A549 (cell line): ENCODE measurements at places on chromosomes 4 and X. TPM values are rescaled to one million over a fixed set of nuclear protein-coding genes. Genes with fewer than 3 reads are reported as not detected.

Gene TEC
- polyA plus RNA-seq = 1.4 to 1.9 TPM (median 1.6 TPM) in 3 replicates

Gene PLK4
- 15.6 to 18.4 TPM (median 17.8 TPM) in 3 replicates for polyA plus RNA-seq

Gene NAP1L2
- polyA plus RNA-seq = 1.3 to 1.8 TPM (median 1.4 TPM) in 3 replicates

Gene EMCN
- not detected in 3 replicates for polyA plus RNA-seq

Gene NHSL2
- polyA plus RNA-seq = 0.26 to 0.31 TPM (median 0.29 TPM) in 3 replicates

Gene SPANXB1
- polyA plus RNA-seq = 2.8 to 5.5 TPM (median 3.6 TPM) in 3 replicates

Gene CLNK
- polyA plus RNA-seq = not detected in 3 replicates

Gene ANKRD50
- 6.0 to 8.1 TPM (median 6.5 TPM) in 3 replicates for polyA plus RNA-seq

Gene TLR6
- polyA plus RNA-seq = 5.2 to 5.9 TPM (median 5.6 TPM) in 3 replicates

Gene SSX3
- polyA plus RNA-seq = not detected in 3 replicates

Gene PLAC8
- polyA plus RNA-seq = 1.6 to 1.7 TPM (median 1.7 TPM) in 3 replicates

Gene ASMT
- 0.12 to 0.20 TPM in 2 of 3 replicates, not detected in the other for polyA plus RNA-seq

Gene IL2
- polyA plus RNA-seq = not detected in 3 replicates

Gene CT45A5
- not detected in 3 replicates for polyA plus RNA-seq

Gene IQSEC2
- 31.9 to 41.4 TPM (median 37.6 TPM) in 3 replicates for polyA plus RNA-seq

Gene RNF128
- 0.11 to 0.28 TPM (median 0.14 TPM) in 3 replicates for polyA plus RNA-seq

Gene KCTD8
- polyA plus RNA-seq = not detected in 3 replicates

Gene DUSP21
- polyA plus RNA-seq = not detected in 3 replicates

Gene COX18
- 8.3 to 11.2 TPM (median 9.7 TPM) in 3 replicates for polyA plus RNA-seq

Gene LRCH2
- 0.01 TPM in 1 of 3 replicates, not detected in the others for polyA plus RNA-seq

Gene AMER1
- 2.8 to 3.1 TPM (median 2.9 TPM) in 3 replicates for polyA plus RNA-seq

Gene ATXN3L
- polyA plus RNA-seq = not detected in 3 replicates

Gene AREG
- polyA plus RNA-seq = 46.3 to 58.9 TPM (median 52.2 TPM) in 3 replicates

Gene TNMD
- not detected in 3 replicates for polyA plus RNA-seq

Gene ETDB
- polyA plus RNA-seq = not detected in 3 replicates

Gene CD99L2
- 41.8 to 58.3 TPM (median 50.5 TPM) in 3 replicates for polyA plus RNA-seq

Gene NPY5R
- polyA plus RNA-seq = not detected in 3 replicates

Gene SAT1
- 458 to 607 TPM (median 585 TPM) in 3 replicates for polyA plus RNA-seq

Gene MSANTD1
- 0.12 to 0.21 TPM (median 0.17 TPM) in 3 replicates for polyA plus RNA-seq

Gene PRKG2
- 0.87 to 1.0 TPM (median 0.96 TPM) in 3 replicates for polyA plus RNA-seq

Gene MAGEA10
- not detected in 3 replicates for polyA plus RNA-seq

Gene SOX3
- polyA plus RNA-seq = not detected in 3 replicates

Gene OTUD6A
- not detected in 3 replicates for polyA plus RNA-seq

Gene NLGN3
- 0.60 to 0.84 TPM (median 0.82 TPM) in 3 replicates for polyA plus RNA-seq

Gene NALF2
- 1.7 to 2.2 TPM (median 2.1 TPM) in 3 replicates for polyA plus RNA-seq

Gene PPP1R2C
- polyA plus RNA-seq = not detected in 3 replicates

Gene CAPN6
- not detected in 3 replicates for polyA plus RNA-seq

Gene FAM47E
- polyA plus RNA-seq = 0.08 to 0.26 TPM (median 0.23 TPM) in 3 replicates

Gene CCDC110
- 0.03 TPM in 1 of 3 replicates, not detected in the others for polyA plus RNA-seq

Gene CCKAR
- not detected in 3 replicates for polyA plus RNA-seq

Gene MAGEE1
- 4.7 to 5.7 TPM (median 5.4 TPM) in 3 replicates for polyA plus RNA-seq

Gene ING2
- polyA plus RNA-seq = 13.6 to 16.4 TPM (median 14.8 TPM) in 3 replicates

Gene GLRA3
- polyA plus RNA-seq = 0.01 TPM in 1 of 3 replicates, not detected in the others

Gene TMPRSS11F
- not detected in 3 replicates for polyA plus RNA-seq
